ENCODE measurements at places on chromosomes 13 and 19. TPM values are rescaled to one million over a fixed set of nuclear protein-coding genes. Genes with fewer than 3 reads are reported as not detected.

DNA sequence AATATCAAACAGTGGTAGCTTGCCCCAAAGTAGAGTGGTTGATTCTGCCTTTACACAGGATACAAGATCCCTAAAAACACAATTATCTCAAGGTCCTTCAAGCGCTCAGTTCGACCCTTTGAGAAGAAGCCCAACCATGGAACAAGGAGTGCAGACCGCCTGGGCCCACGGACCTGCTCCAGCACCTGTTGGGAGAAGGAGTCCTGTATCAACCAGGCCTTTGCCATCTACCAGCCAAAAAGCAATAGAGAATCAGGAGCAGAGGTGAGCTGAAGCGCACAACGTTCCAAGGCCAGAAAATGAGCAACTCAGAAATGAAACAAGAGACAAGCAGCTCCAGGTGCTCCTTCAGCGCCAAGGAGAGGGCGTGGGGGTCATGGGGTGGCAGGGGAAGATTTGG, 6.3 kb upstream of the LILRB3 start:
- H3K27ac ChIP-seq = no peak overlapping the region
- H3K36me3 ChIP-seq = no peaks in the 10 kb centered on the region
- no peaks in the 10 kb centered on the region for H3K27me3 ChIP-seq
- H3K4me3 ChIP-seq = no peak overlapping the region
- no peak for DNase-seq
- H3K4me1 ChIP-seq = no peaks in the 10 kb centered on the region

GRCh38 chr13:101059793-101060192, 356.5 kb downstream of the NALCN start:
- no peaks in the 10 kb centered on the region for H3K4me1 ChIP-seq
- no peak for DNase-seq
- no peaks in the 10 kb centered on the region for H3K36me3 ChIP-seq
- H3K27ac ChIP-seq = no peak overlapping the region
- H3K27me3 ChIP-seq = no peaks in the 10 kb centered on the region

EEF2 gene
- total RNA-seq = 2,189 TPM

ATP8B3 gene
- total RNA-seq = 1.3 TPM

DNA sequence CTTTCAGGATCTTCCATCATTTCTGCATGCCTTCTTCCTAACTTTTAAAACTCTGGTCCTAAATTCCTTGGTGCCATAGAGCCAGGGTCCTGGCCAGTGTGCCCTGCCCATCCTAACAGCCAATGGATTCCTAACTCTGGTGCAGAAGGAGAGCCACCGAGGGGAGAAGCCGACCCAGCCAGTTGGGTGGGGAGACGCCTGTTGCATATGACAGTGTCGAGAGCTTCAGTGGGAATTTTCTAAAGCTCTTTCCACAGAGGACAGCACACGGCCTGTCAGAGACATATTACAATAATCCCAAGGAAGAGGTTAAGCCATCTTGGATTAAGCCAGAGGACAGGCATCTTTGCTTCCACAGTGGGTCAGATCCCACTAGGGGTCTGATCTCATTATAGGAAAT, 180.4 kb downstream of the ZNF536 start:
- no peaks in the 10 kb centered on the region for H3K36me3 ChIP-seq
- H3K27me3 ChIP-seq = no peaks in the 10 kb centered on the region
- H3K27ac ChIP-seq = no peak overlapping the region
- DNase-seq = no peak
- H3K4me3 ChIP-seq = no peak overlapping the region
- no peaks in the 10 kb centered on the region for H3K4me1 ChIP-seq

- no peak overlapping the region for H3K4me3 ChIP-seq
- H3K36me3 ChIP-seq = peaks cover 17% of the 10 kb centered on the region
- no peaks in the 10 kb centered on the region for H3K4me1 ChIP-seq
- no peaks in the 10 kb centered on the region for H3K27me3 ChIP-seq
- peak overlapping the region; percentile 66 for H3K27ac ChIP-seq
These were observed 29.1 kb upstream of the GPI start for GRCh38 chr19:34335914-34336313.

DNA sequence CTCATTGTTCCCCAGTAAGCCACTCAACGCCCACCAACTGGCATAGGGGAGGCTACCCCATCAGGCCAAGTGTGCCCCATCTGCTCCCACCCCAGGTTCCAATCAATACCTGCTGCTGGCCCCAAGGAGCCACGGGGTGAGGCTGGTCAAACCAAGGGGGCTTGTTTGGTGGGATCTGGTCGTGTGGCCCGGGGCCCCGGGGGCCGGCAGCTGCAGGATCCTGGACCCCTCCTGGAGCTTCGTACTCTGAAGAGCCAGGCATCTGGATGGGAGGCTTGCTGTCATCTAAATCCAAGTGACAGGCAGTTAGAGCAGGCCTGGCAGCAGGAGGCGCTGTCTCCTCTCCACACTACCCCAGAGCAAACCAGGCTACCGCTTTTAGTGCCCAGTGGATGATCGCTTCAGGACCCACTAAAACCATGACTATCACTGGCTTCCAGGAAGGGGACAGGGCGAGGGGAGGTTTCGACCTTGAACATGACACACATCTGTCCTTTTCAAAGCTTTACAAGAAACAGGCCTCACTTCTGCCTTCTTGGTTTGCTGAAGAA, 14.2 kb downstream of the CHERP start:
- peaks cover 90% of the 10 kb centered on the region for H3K36me3 ChIP-seq
- no peak overlapping the region for H3K4me3 ChIP-seq
- no peaks in the 10 kb centered on the region for H3K27me3 ChIP-seq
- H3K27ac ChIP-seq = no peak overlapping the region
- no peaks in the 10 kb centered on the region for H3K4me1 ChIP-seq

DNA sequence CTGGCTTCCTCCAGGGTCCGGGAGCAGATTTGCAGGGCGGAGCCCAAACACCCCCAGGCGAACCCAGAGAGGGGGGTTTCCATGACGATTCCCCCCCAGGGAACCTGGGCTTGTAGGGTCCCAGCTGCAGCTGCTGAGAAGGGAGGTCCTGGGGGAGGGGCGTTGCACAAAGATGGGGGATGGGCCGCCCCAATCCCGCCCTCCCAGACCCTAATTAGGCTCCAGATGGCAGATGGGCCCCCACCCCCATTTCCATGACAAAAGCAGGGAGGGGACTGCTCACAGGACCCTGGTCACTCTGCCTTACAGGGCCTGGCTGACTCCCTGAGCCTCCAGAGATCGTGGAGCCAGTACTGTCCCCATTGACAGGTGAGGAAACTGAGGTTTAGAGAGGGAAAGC, 15.2 kb downstream of the ELAVL3 start:
- H3K27ac ChIP-seq = no peak overlapping the region
- no peaks in the 10 kb centered on the region for H3K36me3 ChIP-seq
- no peak for DNase-seq
- H3K4me1 ChIP-seq = no peaks in the 10 kb centered on the region
- H3K27me3 ChIP-seq = no peaks in the 10 kb centered on the region

GRCh38 chr13:28719227-28720055, 671 bp upstream of the SLC46A3 start:
- no peaks in the 10 kb centered on the region for H3K27me3 ChIP-seq
- H3K4me3 ChIP-seq = peak overlapping the region; percentile 60
- peaks cover 15% of the 10 kb centered on the region for H3K4me1 ChIP-seq
- DNase-seq = no peak

GRCh38 chr19:13398780-13399726, 107.2 kb downstream of the CACNA1A start:
- no peaks in the 10 kb centered on the region for H3K36me3 ChIP-seq
- no peaks in the 10 kb centered on the region for H3K27me3 ChIP-seq
- no peak overlapping the region for H3K27ac ChIP-seq

ZNF254 gene
- total RNA-seq = 61.1 TPM

GRCh38 chr19:57620673-57621348, 6.8 kb downstream of the ZNF134 start:
- no peak for DNase-seq
- no peak overlapping the region for H3K4me3 ChIP-seq
- no peaks in the 10 kb centered on the region for H3K4me1 ChIP-seq

- H3K4me1 ChIP-seq = peaks cover 40% of the 10 kb centered on the region
- no peaks in the 10 kb centered on the region for H3K36me3 ChIP-seq
- DNase-seq = no peak
- H3K27ac ChIP-seq = no peak overlapping the region
These were observed 1.2 kb upstream of the TMEM59L start for GRCh38 chr19:18611327-18612050.

All from thyroid gland (tissue), 4 donors.